ENCODE measurements at places on chromosomes 2 and 18. TPM values are rescaled to one million over a fixed set of nuclear protein-coding genes. Genes with fewer than 3 reads are reported as not detected.

Gene GMPPA
- total RNA-seq, result 7.5 TPM

Gene STPG4
- 0.78 TPM for total RNA-seq

Gene WNT10A
- not detected for total RNA-seq

Gene ATP9B
- total RNA-seq, result 69.1 TPM

Gene BOK
- 22.8 TPM for total RNA-seq

Gene SPATA3
- total RNA-seq, result not detected

Gene RPS27A
- total RNA-seq, result 705 TPM

Gene FZD7
- 7.0 TPM for total RNA-seq

Gene SP100
- 4.8 TPM for total RNA-seq

DNA sequence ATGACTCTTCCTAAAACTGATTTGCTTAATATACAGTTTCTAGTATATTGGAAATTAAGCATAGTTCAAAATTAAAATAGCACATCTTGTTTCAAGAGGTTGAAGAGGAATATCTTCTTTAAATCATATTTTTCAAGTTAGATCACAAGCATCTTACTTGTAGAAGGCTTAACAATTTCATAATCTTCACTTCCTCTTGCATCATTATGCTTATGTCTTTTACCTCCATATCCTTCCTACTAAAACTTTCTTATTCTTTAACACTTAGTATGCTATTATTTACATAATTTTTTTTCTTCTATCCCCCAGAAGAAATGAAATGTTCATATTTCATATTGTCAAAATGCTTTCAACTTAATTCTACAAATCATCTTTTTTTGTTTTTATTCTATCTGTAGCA, 1354.9 kb upstream of the TMEFF2 start:
- DNase-seq, result no peak

DNA sequence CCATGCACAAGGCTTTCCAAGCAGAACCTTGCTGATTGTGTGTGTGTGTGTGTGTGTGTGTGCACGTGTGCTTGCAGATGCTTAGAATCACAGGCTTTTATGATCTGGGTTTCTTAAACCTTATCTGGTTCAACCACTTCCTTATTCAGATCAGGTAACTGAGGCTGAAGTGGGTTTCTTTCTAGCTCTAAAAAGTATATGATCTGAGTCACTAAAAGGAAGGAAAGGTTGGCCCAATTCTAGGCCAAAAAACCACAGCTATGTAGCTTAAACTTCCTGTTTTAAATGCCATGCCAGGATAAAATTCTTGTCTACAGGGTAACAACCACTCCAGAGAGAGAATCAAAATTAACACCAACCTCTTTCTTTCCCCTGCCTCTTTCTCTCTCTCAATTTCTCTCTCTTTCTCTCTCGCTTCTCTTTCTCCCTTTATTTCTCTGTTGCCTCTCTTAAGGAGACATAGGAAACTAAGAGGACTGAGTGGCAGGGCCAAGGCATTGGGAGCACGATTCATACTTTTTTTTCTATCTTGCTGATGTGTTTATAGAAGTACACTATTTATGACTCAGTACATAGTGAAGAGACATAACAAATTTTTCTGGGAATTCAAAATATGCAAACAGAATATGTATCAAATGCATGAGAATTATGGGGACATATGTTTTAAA, 140.3 kb downstream of the TRIB2 start:
- no peak for DNase-seq

DNA sequence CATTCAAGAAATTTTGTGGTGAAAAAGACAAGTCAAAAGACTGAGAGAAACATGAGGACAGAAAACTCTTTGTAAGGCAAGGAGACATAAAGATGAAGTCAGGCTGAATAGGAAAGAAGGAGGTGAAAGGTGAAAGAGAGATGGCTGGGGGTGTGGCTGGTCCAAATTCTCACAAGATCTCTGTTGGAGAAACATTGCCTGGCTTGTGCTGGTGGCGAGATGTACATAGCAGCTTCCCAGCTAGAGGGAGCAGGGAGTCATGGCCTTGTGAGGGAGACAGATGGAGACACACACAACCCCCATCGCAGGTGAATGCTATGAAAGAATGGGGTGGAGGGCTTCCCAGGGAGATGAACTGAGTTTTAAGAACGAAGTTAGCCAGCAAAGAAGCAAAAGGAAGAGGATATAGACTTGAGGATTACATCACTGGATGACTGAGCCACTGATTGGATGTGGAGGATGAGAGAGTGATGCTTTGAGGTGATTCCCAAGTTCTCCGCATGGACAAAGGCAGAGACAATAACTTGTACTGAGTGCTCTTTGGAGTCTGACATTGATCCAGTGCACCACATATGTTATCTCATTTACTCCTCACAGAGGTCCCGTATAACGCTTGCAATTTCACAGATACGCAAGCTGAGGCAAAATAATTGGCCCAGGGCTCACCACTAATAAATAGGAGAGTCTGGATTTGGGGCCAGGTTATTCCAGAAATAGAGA, 3.7 kb upstream of the EMX1 start:
- DNase-seq, result no peak

GRCh38 chr2:189261431-189261841, 81.9 kb upstream of the COL5A2 start:
- DNase-seq, result no peak

GRCh38 chr2:220215785-220216184, 588.4 kb downstream of the SLC4A3 start:
- no peak for DNase-seq

DNA sequence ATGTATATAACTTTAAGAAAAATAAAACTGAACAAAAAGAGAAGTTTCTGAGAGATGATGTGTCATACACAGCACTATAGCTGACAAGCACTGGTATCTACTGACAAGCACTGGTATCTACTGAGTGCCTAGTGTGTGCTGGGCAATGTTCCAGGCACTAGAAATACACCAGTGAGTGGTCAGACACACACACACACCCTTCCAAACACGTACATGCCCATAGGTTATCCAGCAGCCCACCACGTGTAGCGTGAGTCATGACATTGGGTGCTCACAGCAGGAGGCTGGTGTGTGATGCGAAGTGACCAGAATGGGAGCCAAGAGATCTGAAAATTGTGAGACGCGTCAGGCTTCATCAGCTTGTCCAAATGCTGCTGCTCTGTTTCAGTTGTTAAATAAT, 12.2 kb upstream of the GNAL start:
- no peak for DNase-seq

GRCh38 chr18:765764-766549, 46.1 kb downstream of the YES1 start:
- DNase-seq, result no peak

GRCh38 chr2:47401789-47402554, 984 bp upstream of the MSH2 start:
- no peak for DNase-seq

- DNase-seq, result no peak
Observed at GRCh38 chr2:45892425-45892745, 240.9 kb downstream of the PRKCE start.

DNA sequence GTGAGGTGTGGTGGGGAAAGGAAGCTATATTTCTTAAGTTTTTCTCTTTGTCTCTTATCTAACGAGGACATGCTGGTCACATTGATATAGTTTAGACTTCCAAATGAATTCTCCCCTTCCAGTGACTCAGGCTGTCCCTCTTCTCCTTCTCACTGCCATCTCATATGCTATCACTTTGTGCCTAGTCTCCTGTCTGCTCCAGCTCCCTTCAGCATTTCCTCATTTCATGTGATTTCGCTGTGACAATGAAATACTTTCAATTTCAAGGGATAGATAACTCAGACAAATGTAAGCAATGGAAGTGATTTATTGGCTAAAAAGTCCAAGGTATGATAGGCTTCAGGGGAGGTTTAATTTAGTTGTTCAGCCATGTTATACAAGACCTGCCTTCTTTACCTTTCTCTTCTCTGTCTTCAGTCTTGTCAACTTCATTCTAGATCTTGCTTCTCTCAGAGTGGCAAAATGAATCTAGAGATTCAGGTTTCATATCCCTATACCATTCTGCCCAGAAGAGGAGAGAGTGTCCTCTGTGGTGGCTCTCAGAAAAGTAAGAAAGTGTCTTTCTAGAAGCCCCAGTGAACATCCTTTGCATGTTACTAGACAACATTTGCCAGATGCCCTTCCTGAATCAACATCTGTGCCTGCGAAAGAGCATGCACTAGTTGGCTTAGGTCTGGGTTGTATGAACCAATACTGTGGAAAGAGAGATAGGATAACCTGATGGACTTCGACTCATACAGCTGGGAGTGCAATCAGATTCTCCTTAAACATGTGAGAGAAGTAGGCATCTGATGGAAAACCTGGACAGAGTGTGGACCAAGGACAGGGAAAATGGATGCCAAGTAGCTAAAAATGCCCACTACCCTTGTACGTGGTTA, 29.9 kb upstream of the GPR155 start:
- no peak for DNase-seq

GRCh38 chr18:35284841-35285240, 5.2 kb downstream of the ZSCAN30 start:
- no peak for DNase-seq

DNA sequence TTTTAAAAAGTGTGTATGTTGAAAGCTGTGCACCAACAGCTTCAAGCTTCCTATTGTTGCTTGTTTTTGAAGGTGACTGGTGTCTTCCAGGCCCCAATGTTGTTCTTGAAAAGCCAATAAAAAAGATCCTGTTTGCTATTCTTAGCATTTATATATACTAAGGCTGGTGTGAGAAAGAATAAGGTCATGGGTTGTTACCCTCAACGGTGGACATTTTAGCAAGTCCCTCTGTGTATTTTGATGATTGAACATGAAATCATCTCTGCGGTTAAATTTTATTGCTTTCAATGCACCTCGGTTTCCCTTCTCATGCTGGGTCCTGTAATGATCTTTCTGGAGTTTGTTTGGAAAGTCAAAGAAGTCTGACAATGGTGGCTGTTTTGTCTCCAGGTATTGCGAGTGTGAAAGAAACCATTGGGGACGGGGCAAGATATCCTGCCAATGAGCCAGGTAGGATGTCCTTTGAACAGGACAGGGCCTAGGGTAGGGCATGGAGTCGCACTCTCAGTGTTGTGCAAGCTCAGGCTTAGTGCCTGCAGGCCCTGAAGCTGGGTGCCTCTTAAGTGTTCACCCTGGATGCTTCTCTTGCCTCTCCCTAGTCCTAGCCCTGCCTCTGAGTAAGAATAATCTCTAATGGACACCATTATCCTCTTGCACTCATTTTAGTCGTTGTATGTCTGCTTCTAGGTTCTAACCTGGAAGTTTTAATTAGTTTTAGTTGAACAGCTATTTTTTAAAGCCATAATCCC, 16.0 kb upstream of the KLF7 start:
- DNase-seq, result no peak

- no peak for DNase-seq
Observed at GRCh38 chr18:62610351-62610700, 87.5 kb downstream of the ZCCHC2 start.

DNA sequence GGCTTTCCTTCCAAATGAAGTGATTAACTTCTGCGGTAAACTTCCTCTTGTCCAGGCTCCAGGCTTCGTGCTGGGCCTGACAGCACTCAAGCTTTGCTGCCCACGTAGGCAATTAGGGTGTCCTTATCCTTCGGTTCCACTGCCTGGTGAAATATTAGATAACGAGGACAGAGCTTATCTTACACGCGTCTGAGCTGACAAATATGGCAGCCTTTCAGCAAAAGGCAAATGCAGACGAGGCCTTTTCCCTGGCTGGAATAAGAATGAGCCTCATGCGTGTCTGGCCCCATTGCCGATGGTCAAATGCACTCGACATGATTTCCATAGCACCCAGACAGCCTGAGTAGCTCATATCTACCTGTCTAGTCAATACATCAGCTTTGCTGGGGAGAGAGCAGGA, 141.5 kb downstream of the FAM210A start:
- DNase-seq, result no peak

- DNase-seq, result no peak
Observed at GRCh38 chr18:692824-693223, 19.6 kb downstream of the ENOSF1 start.

DNA sequence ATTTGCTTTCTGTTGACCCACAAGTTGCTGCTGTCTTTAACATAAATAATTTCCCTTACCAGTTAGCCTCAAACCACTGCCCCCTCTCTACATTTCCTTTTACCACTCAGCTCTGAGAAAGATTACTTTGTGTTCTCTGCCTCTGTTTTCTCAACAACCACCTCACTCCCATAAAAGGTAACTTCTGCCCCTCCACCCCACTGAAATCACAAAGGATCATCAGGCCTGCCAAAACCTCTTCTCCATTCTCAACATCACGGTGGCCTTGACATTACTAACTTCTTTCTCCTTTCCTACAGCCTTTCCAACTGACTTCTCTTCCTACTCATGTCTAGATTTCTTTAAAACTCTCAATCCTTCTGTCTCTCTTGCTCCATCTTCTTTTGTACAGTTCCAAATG, 10.1 kb downstream of the ACADL start:
- DNase-seq, result no peak

DNA sequence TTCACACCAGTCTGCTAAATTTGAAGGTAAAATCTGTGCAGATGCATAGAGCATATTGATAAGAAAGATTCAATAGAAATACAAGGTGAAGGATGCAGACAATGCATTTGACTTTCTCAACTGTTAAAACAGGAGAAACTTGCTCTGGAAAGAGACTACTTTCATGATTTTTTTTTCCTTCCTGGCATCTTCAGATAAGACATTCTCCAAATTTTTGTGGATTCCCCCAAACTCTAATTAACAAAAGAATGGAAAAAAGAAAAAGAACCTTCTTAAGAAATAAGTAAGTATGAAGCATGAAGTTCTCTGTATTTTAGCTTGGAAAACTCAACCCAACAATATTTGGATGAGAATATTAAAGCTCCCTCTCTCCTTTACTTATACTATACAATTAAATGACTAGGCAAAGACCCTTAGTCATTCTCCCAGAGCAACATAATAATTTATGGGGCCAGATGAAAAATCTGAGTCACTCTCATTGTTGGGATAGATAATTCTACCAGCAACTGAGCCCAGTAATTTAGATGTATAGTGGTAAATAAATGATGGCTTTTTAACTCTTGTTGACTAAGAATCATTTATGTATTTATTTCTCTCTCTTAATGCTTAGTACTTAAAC, 298.7 kb upstream of the COL3A1 start:
- no peak for DNase-seq

DNA sequence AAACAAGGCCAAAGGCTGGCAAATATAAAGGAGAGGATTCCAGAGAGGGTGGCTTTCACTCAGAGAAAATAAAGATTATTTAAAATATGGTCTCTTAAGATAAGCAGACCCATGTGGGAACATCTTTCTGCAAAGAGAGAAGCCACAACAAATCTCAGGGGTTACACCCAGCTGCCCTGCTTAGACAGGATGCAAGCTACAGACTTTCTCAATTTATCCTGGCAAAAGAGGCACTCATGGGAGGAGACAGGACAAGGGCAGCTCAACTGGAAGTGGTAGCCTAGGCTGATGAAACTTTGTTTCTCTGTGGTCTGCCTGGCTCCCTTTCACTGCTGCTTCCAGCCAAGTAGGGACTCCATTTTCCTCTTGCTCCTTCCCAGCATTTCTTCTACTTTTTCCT, 25.9 kb upstream of the SULT1C4 start:
- DNase-seq, result no peak

GRCh38 chr2:78476619-78477229, 548.8 kb upstream of the REG3G start:
- DNase-seq, result no peak

DNA sequence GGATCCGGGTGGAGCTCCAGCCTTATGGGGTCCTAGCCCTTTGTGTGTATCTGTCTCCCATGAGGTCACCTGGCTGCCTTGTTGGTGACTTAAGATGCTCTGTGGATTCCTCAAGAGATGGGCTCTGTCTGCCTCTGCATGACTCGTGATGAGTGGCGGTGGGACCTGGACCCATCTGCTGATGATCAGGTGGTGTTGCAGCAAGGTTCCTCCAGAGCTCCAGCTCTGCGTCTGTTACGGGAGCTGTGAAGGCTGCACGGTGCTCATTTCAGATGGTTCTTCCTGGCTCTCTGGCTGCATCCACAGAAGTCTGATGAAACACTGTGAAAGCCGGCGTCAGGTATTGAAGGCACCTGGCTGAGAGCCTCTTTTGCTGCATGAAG, 2.4 kb downstream of the AGAP1 start:
- DNase-seq, result no peak
